ENCODE measurements at places on chromosomes 2 and 18.

GRCh38 chr2:54723996-54724559 is 616 bp downstream of the EML6 start:
- no peak for DNase-seq

DNA sequence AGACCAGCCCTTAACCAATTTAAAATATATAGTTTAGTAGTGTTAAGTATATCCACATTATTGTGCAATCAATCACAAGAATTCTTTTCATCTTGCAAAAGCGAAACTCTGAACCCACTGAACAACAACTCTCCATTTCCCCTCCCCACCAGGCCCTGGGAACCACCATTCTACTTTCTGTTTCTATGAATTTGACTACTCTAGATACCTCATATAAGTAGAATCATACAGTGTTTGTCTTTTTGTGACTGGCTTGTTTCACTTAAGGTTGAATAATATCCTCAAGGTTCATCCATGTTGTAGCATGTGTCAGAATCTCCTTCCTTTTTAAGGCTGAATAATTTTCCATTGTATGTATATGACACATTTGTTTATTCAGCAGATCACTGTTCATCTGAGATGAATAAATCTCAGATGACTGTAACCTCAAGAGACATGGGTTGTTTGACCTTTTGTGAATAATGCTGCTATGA is 8.1 kb upstream of the SOS1 start:
- no peak for DNase-seq

GRCh38 chr2:183991968-183992367 is 606.4 kb upstream of the ZNF804A start:
- no peak for DNase-seq

DNA sequence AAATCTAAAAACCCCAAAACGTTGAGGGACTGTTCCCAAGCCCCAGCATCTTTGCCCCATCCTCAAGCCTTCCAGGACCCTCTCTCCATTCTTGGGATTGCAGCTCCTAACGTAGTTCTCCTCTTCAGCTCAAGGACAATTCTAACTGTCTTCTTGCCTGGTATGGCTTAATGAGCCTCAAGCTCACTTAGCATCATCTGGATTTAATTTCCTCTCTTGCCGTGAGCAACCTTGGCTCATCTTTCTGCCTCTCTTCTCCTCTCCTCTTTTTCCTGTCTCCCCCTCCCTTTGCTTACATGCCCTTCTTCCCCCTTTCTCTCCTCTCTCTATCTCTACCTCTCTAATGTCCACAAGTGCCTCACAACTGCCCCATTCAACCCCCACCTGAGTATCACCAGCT is 44.2 kb downstream of the TACR1 start:
- DNase-seq: no peak

DNA sequence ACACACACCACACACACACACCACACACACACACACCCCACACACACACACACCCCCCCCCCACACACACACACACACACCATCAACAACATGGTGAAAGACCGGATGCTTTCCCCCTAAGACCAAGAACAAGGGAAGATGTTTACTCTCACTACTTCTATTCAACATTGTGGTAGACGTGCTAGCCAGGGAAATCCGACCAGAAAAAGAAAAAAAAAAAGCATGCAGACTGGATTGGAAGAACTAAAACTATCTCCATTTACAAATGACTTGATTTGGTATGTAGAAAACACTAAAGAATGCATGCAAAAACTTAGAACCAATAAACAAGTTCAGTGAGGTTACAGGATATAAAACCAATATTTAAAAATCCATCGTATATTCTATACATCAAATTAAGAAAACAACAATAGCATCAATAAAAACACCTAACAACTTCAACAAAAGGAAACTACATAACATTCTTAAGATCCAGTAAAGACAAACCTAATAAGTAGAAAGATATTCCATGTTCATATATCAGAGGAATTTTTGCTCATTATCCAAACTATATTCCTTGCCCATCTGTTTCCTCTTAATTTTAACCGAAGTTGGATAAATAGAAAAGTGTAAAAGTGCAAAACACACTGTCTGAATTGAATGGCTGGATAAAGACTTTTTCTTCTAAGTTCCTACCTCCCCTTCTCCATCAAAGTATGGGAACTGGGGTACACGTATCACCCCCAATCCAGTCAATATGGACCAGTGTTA is 51.5 kb upstream of the RNU4ATAC start:
- no peak for DNase-seq

- no peak for DNase-seq
These were observed 58.1 kb downstream of the CYP26B1 start for GRCh38 chr2:72089537-72089936.

- DNase-seq: no peak
These were observed 97.2 kb downstream of the KCNJ3 start for GRCh38 chr2:154795651-154796050.

- DNase-seq: no peak
These were observed 160.6 kb downstream of the ANKRD30B start for GRCh38 chr18:14908541-14908940.

DNA sequence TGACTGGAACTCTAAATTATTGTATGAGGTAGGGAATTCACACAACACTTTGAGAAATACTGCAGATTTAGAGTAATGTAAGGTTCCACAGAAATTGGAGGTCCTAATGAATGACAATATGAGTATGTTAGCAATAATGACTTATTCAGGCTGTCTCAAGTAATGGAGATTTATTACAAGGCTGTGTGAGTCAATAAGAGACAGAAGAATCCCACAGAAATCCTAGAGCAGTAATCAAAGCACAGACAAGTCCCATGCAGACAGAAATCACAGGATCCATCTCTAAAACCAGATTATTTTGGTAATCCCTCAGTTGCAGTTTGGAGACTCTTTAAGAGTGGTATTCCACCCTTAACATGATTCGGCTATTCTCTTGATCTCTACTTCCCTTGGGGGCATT is 83.6 kb downstream of the FAM161A start:
- DNase-seq: no peak

GRCh38 chr2:202908186-202908585 is 3.3 kb downstream of the WDR12 start:
- no peak for DNase-seq

DNA sequence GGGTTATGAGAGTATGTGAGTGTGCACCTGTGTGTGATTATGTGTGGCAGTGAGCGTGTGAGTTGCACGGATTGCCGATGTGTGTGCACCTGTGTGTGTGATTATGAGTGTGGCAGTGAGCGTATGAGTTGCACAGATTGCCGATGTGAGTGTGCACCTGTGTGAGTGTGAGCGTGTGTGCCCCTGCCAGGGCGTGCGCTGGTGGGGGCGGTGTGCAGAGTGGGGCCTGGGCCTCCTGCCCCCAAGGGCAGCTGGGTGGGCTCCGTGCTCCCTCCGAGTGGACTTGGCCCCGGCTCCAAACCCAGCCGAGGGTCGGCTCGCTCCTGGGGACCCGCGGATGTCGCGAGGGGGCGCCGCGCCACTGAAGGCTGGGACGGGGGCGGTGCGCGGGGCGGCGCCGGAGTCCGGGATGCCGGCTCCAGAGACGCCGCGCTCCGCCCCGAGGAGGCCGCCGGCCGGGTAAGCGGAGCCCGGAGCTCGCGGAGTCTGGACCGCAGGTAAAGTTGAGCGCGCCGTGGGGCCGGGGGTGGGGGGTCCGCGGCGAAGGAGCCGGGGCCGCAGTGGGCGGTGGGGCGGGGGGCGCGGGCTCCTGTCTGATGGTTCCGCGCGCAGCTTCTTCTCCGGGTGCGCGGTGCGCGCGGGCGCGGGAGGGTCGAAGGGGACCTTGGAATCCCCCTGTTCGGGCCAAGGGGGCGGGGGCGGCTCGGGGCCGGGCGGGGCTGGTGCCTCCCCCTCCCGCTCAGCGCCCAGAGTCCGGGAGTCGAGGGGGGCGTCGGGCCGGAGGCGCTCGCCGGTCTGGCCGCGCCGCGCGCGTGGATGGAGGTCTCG is at the start of gene KCNG2:
KCNG2 (plus strand) TSS at position 421 of the 828 bp plus-strand sequence. CDS start 65,730 bp downstream, outside the sequence.
- no peak for DNase-seq

GRCh38 chr2:64467096-64467843 is 13.3 kb downstream of the LGALSL start:
- no peak for DNase-seq

GRCh38 chr2:217553679-217554078 is 449.1 kb downstream of the TNS1 start:
- no peak for DNase-seq

GRCh38 chr2:142291969-142292368 is 161.2 kb upstream of the LRP1B start:
- no peak for DNase-seq

DNA sequence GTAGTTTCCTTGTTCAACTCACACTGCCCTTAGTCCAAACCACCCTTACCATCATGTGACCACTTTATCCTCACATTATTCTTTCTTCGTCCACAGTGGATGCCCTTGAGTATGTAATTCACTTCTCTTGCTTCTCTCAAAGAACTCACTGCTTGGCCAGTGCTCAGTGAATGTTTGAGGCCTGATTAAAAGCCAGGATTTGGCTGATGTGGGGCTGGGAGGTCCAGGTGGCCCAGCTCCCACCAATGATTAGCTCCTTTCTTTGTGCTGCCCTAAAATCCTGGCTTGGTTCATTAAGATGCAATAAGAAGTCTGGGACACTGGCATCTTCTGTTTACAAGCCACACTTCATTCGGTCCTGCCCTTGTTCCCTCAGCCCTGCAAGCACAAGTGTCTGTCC is 97.8 kb upstream of the CELF4 start:
- no peak for DNase-seq

GRCh38 chr2:54029721-54030395 is 59.1 kb upstream of the PSME4 start:
- no peak for DNase-seq

- no peak for DNase-seq
These were observed 32.3 kb upstream of the TMEM247 start for GRCh38 chr2:46446871-46447568.

GRCh38 chr2:196284866-196285557 is 113.6 kb upstream of the STK17B start:
- no peak for DNase-seq

- no peak for DNase-seq
These were observed 9.7 kb downstream of the PMAIP1 start for GRCh38 chr18:59909289-59910036.

DNA sequence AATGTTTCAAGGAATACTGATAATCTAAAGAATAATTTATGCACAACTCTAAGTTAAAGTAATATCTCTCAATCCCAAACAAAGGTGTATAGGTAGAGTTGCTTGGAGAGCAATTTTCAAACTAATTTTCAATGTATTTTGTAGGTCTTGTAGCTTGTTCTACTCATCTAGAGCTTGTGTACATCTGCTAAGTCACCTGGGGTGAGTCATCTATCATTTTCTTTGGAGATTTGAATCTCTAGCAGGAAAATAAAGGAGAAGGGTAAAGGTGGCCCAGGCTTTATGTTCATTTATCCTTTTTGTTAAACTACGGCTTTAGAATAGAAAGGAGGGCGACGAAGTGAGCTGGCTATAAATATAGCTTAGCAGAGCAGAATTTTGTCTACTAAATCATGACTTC is 76.8 kb upstream of the THUMPD2 start:
- DNase-seq: no peak

GRCh38 chr2:240205348-240205747 is 64.9 kb upstream of the OTOS start:
- no peak for DNase-seq

GRCh38 chr18:58076052-58076451 is 32.0 kb downstream of the NEDD4L start:
- no peak for DNase-seq

GRCh38 chr2:204842661-204843485 is 297.6 kb downstream of the PARD3B start:
- DNase-seq: no peak
